ENCODE measurements at places on chromosomes 2 and 18.

GRCh38 chr18:35756506-35757117, 175.1 kb downstream of the GALNT1 start:
- peak; percentile 49 for DNase-seq

DNA sequence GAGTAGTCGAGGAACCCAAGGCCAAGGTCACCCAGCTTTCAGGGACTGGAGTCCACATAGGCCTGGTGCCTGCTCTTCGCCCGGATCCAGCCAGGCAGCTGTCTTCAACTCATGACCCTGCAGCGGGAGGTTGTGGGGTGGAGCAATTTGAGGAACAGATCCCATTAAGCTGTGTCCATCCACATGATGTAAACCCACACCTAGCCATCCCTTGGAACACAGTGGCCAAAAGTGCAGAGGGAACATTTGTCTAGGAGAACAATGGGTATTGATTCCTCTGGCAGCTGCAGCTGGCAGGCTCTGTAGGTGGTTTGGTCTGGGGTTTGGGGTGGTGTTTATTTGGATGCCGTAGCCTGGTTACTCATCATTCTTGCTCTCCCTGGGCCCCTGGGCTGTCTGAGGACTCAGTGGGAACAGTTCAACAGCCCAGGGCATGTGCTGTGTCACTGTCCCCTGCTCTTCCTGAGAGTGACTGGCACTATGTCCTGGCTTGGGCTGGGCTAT, 99.4 kb downstream of the TFCP2L1 start:
- peak; percentile 80 for DNase-seq

GRCh38 chr18:56469582-56469981, 168.8 kb downstream of the TXNL1 start:
- DNase-seq: no peak

GRCh38 chr2:152155209-152155608, 20.4 kb downstream of the STAM2 start:
- DNase-seq: no peak

DNA sequence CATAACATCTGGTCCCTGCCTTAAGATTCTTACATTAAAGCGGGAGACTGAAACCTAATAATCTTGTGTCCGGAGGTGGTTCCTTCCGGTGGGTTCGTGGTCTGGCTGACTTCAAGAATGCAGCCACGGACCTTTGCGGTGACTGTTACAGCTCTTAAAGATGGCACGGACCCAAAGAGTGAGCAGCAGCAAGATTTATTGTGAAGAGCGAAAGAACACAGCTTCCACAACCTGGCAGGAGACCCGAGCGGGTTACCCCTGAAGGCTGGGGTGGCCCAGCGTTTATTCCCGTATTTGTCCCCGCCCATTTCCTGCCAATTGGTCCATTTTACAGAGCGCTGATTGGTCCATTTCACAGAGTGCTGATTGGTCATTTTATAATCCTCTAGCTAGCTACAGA, 122.3 kb upstream of the SIX2 start:
- DNase-seq: no peak

- no peak for DNase-seq
Measured at GRCh38 chr2:196160101-196160500, 11.3 kb downstream of the STK17B start.
